ENCODE measurements at places on chromosomes 3 and 15.

- DNase-seq: no peak
Observed at GRCh38 chr3:46400000-46400734, 6.7 kb downstream of the CCR5AS start.

DNA sequence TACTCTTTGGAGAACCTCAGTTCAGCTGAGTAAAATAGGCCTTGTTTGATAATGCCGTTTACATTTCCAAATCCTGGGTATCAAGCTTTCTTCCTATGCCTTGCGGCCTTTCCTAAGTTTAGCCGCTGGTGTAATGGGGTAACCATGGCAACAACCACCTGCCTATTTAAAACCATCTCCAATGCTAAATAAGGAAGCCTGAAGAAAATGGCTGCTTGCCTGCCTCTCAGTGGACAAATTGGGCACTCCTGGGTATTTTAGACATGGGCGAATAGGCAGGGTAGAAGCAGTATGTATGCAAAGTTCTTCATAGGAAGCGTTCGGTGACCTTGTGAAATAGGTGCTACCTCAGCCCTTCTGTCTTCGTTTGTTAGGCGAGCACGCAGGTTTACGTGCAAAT lies 122.7 kb downstream of the DGKG start:
- DNase-seq: no peak

GRCh38 chr3:159032311-159032710 lies 230.5 kb downstream of the MFSD1 start:
- DNase-seq: no peak

GRCh38 chr3:16523778-16524177 lies 10.3 kb upstream of the RFTN1 start:
- no peak for DNase-seq

DNA sequence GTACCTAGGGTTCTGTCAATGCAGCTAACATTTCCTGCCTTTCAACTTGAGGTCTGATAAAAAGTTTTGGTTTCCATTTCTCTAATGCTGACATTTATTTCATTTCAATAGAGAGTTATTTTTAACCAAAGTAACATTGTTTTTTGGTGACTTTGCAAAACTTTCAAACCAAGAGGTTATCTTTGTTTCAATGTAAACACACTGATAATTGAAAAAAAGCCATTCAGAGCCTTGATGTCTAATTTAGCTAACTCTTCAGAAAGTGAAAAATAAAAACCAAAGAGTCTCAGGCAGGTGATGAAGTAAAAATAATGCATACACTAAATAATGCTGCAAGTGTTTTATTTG lies 9.6 kb upstream of the TIPARP start:
- DNase-seq: no peak

Measured in AG04450 (cell line).